ENCODE measurements at places on chromosomes 2 and 18.

DNA sequence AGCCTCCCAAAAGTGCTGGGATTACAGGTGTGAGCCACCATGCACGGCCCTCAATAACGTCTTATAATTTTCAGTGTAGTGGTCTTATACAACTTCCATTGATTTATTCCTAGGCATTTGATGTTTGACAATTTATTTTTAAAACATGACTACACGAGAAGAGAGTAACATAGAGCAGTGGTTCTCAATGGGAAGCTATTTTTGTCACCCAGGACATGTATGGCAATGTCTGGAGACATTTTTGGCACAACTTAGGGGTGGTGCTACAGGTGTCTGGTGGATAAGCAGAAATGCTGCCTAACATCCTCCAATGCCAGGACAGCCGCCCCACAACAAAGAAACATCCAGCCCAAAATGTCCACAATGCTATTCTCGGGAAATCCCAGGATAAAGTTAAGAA is 12.7 kb upstream of the ANXA4 start:
- DNase-seq = no peak

DNA sequence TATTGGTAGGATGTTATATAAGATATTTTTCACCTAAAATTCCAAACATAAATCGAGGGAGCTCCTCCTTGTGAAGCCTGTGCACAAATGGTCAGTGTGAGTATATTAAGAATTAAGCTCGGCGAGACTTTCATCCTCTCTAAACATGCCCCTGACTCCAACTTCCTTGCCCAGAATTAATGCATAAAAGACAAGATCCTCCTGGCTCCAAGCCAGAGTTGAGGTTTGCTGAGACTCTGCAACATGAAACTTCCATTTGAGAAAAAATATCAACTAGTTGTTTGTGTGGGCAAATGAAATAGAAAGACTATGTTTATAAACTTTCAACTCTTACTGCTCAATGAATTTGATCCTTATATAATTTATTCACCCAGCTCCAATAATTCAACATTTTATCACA is 68.1 kb downstream of the CCDC178 start:
- DNase-seq = no peak

DNA sequence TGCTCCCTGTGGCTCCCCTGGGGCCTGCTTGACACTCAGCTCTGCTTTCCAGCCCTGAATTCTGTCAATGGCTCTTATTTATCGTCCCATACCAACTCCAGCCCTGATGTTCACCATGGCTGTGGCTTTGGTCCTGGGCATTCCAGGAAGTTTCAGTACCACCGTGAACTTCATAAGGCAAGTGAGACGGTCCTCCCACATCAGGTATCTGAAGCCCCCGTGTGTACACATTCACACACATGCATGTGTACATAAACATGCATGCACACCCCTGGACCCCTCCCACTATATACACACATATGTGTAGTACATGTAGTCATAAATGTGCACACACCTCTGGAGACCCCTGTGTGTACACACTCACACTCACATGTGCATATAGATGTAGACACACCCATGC is 43.3 kb upstream of the PUM2 start:
- no peak for DNase-seq

- no peak for DNase-seq
Observed at GRCh38 chr2:209933499-209934483, 68.6 kb upstream of the RPE start.

GRCh38 chr18:63183952-63184770 is 135.4 kb downstream of the BCL2 start:
- DNase-seq = no peak

GRCh38 chr2:69559442-69560146 is 83.9 kb downstream of the AAK1 start:
- no peak for DNase-seq

- DNase-seq = no peak
Observed at GRCh38 chr2:40877734-40878288, 425.9 kb upstream of the SLC8A1 start.

All from chondrocyte (in vitro differentiated cells).